ENCODE measurements at places on chromosomes 7 and 10.

- no peaks in the 10 kb centered on the region for H3K36me3 ChIP-seq
- H3K27me3 ChIP-seq, result no peaks in the 10 kb centered on the region
- H3K27ac ChIP-seq, result no peak overlapping the region
- H3K4me1 ChIP-seq, result no peaks in the 10 kb centered on the region
- DNase-seq, result no peak
Measured at GRCh38 chr10:16653224-16653623, 131.5 kb upstream of the C1QL3 start.

DNA sequence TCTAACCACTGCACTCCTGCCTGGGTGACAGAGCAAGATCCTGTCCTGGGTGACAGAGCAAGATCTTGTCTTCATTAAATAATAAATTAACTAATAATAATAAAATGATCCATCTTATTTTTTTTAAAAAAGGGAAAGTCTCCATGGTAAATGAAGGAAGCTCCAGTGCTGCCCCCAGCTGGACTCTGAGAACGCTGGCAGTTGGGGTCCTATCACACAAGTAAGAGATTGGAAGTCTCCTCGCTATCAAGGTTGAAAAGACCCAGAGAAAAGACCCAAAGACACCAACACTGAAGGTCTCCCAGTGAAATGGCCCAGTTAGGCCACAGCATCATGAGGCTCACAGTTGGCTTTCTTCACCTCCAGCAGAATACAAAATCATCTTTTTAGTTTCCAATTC lies 13.8 kb upstream of the C10orf67 start:
- H3K36me3 ChIP-seq, result no peaks in the 10 kb centered on the region
- H3K27ac ChIP-seq, result no peak overlapping the region
- peaks cover 22% of the 10 kb centered on the region for H3K27me3 ChIP-seq
- no peak overlapping the region for H3K4me3 ChIP-seq

DNA sequence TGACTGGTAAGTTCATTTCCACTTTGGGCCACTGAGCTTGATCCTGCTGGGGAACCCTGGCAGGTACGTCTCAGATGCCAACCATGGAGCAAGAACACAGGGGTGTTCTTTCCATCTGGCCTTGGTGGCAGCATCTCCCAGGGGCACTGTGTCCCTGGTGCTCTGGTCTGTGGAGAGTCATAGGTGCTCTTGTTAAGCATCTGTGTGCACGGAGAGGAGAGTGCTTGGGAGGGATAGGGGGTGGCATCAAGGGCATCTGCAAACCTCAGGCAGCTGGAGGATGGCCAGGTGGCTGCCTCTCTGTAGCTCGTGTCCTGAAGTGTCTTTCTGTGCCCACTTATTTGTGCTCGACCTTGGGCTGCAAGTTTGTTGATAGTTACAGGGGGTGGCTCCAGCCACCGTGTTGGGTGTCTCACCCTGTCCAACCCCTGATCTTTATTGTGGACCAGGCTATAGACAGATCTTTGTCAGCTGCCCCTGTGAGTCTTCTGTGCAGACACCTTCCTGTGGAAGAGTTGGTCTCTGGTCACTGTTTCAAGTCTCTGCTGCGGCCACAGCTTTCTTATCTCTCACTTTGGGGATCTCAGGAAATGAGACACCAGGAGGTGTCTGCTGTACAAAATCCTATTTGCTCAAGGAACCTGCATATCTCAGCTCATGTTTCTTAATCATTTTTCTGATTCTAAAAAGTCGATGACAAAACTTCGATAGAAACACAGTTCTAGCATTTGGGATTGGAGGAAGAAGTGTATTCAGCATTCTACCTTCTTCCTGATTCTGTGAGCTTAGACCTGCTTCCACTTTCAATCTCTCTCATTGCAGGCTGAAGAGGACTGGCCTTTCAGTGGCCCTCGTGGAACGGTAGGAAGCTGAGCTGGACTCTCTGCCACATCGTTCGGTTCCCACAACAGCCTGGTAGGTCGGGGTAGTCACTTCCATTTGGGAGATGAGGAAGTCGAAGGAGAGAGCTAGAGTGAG lies 17.2 kb upstream of the GIMAP8 start:
- H3K27me3 ChIP-seq, result peaks cover 12% of the 10 kb centered on the region
- H3K27ac ChIP-seq, result peak overlapping the region; percentile 63
- peak overlapping the region; percentile 77 for H3K4me3 ChIP-seq
- peaks cover 56% of the 10 kb centered on the region for H3K4me1 ChIP-seq

DNA sequence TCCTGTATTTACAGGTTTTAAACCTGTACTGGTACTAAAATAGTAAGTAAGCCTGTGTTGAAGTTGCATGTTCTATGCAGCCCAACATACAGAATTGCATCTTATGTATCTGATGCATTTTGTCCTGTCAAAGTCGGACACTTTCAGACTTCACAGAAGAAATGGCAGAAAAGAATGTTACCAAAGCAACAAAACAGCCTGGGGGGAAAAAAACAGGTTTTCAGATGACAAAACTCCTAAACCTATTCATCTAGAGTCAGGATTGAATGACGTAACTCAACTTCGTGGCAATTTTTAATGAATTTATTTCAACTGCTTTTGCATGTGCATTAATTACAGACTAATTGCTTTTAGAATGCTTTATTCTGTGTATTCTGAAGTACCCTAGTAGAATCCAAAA lies 28.4 kb downstream of the CYTH3 start:
- peaks cover 3% of the 10 kb centered on the region for H3K4me1 ChIP-seq
- H3K36me3 ChIP-seq, result no peaks in the 10 kb centered on the region
- H3K27ac ChIP-seq, result no peak overlapping the region
- H3K27me3 ChIP-seq, result no peaks in the 10 kb centered on the region
- no peak overlapping the region for H3K4me3 ChIP-seq

DNA sequence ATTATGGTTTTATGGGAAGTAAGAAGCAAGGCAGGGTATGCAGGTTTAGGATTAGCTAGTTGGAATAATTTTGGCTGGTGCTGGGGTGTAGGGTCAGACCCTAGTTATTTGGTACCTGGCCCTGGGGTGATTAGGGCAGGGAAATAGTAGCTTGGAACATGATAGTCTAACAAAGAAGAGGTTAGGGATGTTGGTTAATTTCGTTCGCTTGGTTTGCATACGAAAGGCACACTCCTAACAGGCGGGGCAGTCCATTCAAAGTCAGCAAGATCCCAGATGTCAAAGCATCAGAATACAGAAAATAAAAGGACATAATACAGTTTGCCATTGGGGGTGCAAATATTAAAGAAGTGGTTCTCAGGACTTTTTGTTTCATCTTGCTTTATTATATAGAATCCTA lies 55.7 kb upstream of the ITPRID1 start:
- no peak overlapping the region for H3K27ac ChIP-seq
- H3K36me3 ChIP-seq, result no peaks in the 10 kb centered on the region
- no peaks in the 10 kb centered on the region for H3K4me1 ChIP-seq

GRCh38 chr10:3780021-3780770 lies 4.8 kb downstream of the KLF6 start:
- peaks cover 91% of the 10 kb centered on the region for H3K36me3 ChIP-seq
- no peak for DNase-seq
- H3K27me3 ChIP-seq, result no peaks in the 10 kb centered on the region
- H3K27ac ChIP-seq, result peak overlapping the region; percentile 97
- peaks cover 70% of the 10 kb centered on the region for H3K4me1 ChIP-seq
